Stimulated activated CD4-positive, alpha-beta T cell treated with anti-CD3 and anti-CD28 coated beads, Interleukin-1b, Interleukin-23, amount 100 ng/mL, for 1 hour (primary cell): ENCODE measurements at places on chromosomes 5 and 9.

DNA sequence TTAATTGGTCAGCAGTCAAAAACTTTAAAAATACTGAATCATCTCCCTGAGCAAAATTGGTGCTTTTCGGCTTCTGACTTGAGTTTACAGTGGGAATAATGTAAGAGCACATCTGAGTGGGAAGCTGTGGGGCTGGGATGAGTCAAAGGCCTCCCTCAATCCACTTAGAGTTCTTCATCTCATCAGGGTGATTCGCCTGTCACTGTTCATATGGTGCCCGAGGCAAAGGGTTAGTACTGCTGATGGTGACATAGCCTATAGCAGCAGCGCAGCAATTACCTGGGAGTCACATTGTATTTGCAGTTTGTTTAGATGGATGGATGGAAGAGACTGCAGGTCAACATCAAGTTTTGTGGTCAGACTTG, 113.8 kb upstream of the ZNF608 start:
- DNase-seq, result no peak

DNA sequence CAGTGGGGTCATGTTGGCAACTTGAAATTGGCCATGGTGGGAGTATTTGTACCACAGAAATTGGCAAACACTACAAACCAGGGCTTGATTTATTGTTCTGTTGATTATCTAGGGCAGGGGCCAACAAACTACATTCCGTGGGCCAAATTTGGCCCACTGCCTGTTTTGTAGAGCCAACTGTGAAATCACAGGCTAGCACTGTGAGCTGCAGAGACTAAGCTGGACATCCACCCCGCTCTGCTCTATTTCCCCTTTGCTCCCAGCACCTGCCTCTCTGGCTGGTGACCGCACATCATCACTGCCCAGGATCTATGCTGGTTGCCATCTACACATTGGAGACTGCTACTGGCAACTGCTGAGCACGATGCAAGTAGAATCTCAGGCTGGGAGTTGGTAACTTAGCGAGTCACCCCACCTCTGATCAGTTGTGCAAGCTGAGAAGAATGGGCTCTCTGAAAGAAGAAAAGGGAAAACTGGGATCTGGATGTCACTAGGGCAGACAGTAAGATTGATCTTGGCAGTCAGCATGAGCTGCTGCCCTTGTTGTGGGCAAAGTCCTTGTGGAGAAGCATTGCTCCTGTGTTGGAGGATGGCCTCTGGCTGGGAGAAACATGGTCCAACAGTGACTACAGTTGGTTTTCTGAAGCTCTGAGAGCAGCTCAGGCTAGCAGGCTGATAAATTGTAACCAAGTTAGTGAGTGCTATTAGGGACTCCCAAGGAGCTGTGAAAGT, 144.7 kb upstream of the RAD23B start:
- no peak for DNase-seq

GRCh38 chr5:10946050-10946449, 185.0 kb upstream of the DAP start:
- DNase-seq, result no peak

DNA sequence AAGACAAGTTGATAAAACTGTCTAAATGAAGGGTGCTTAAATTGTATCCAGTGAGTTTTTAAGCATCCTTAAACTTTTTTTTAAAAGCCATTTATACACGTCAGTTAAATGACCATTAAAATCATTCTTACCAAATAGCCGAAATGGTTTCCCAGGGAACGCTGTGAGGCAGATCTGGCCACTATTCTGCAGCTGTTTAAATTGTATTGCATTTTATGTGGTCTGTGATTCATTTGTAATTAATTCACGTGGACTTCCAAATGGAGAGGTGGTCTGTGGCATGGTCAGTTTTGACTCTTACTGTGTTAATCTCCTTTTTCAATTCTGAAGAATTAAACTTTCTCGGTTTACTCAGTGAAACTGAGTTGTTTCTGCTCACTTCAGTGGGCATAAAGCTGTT, 113.7 kb upstream of the OTULINL start:
- no peak for DNase-seq

DNA sequence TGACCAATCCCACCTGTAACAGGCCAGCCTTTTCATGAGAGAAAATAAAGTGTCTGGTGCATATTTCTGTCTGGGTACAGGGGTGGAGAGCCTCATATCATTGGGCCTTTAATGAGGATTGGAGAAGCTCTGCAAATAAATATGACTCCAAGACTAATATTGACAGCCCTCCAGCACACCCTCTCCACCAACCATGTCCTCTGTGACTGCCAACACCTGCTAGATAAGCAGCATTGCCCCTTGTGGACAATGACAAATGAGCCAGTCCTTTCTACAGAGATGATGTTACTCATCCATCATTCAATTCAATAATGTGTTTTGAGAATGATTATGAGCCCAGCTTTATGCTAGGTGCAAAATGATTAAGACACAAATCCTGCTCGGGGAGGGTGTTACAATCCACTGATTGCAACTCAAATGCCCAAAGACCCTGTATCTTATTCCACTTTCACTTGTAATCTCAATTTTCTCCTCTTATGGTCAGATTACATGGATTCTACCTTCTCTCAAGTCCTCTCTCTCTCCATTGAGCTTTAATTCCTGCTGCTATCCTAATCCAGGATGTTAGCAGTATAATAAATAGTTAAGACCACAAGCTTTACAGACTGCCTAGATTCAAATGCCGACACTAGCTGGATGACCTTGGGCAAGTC, 2.1 kb upstream of the GFRA3 start:
- DNase-seq, result no peak

DNA sequence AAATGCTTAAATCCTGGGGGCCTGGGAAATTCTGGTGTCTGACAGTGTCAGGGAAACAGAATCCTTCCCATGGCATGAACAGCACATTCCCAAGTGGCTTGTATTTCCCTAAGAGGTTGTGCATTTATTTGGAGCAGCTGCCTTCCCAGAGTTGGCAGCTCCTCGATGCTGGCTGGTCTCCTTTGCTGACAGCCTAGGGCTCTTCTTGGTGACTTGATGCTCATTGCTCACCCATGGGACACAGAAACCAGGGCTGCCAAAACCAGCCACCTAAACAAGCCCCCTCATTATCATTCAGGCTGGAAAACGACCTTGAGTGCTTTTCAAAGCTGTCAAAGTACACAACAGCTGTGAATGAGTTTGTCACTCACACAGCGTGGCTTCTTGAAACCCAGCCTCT, 24.2 kb downstream of the ENHO start:
- DNase-seq, result no peak

DNA sequence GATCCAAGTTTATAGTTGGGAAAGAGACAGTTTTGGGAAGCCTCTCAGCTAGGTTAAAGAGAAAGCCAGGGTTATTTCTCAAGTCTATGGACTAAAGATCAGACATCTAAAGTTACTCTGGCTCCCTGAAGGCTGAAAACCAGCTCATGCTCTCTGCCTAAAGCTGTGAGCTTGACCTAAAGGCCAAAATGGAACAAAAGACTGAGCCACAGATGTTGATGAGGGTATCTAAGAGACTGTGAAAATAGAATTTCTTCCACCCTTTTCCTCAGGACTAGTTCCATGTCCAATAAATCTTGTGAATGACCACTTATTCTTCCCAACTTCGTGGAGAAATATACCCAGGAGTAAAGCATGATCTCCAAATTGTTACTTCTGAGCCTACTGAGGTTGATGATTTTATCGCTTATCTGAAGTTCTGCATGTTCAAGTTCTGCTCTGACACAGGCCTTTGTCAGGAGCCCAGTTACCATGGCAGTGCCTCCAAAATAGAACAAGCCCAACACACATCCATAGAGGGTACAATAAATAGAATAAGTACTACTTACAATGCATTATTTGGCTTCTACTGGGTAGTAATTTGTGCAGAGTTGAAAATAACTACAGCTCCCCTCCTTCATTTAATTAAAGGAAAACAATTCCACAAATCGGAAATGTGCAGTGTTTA, 373.6 kb downstream of the NTRK2 start:
- DNase-seq, result no peak

- DNase-seq, result no peak
These were observed 72.0 kb upstream of the STXBP1 start for GRCh38 chr9:127539982-127540663.

DNA sequence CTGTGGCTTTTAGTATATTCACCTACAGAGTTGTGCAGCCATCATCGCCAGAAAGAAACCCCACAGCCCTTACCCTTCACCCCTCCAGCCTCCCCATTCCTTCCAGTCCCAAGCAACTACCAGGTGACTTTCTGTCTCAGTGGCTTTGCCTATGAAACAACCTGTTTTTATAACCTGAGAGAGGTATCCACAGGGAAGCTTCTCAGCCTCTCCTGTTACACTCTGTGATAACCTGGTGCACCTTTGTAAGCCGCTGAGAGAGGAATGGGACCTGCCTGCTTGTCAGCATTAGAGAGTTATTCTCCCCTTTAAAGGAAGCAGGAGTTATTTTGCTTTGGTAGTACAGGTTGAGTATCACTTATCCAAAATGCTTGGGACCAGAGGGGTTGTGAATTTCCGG, 93.6 kb downstream of the TRIO start:
- no peak for DNase-seq

GRCh38 chr5:1908931-1909330, 26.2 kb upstream of the IRX4 start:
- no peak for DNase-seq

- no peak for DNase-seq
These were observed 151.9 kb downstream of the NTRK2 start for GRCh38 chr9:84821431-84821830.

DNA sequence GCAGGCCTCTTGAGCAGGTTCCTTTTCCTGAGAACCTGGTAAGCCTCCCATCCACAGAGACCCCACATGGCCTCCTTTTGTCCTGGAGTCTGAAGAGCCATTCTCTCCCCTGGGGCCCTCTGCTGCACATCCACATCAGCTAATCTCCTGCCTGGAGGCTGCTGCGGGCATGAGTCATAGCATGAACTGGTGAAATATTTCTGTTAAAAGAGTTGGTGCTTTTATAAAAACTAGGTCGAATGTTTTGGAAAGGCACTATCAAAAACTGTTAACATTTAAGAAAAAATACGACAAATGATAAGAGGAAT, 399.4 kb downstream of the CTNND2 start:
- DNase-seq, result no peak

DNA sequence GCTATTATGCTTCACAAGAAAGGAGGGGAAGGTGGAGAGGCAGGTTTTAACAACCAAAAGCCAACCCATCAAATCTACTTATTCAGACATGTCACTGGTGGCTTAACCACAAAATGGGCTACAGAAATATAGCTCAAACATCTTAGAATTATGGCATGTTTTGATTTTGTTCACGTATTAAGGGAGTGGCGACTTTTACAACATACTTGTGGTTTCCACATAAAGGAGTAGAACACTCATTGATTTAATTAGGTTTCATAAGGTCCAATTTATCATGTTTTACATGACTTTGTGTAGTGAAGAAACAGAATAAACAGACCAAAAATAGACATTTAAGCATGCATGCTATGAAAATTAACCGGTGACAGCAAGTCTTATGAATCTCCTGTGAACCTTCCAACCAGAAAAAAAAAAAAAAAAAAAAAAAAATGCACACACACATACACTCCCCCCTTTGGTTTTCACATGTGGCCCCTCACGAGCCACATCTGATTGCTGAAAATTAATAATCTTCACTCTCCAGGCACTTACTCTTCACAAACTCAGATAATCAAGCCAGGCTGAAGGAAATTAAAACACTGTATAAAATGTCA, 5.4 kb downstream of the ZNF608 start:
- no peak for DNase-seq

GRCh38 chr5:80399526-80400239, 8.2 kb upstream of the ZFYVE16 start:
- DNase-seq, result no peak

GRCh38 chr9:35661756-35662350, 3.1 kb downstream of the ARHGEF39 start:
- no peak for DNase-seq

DNA sequence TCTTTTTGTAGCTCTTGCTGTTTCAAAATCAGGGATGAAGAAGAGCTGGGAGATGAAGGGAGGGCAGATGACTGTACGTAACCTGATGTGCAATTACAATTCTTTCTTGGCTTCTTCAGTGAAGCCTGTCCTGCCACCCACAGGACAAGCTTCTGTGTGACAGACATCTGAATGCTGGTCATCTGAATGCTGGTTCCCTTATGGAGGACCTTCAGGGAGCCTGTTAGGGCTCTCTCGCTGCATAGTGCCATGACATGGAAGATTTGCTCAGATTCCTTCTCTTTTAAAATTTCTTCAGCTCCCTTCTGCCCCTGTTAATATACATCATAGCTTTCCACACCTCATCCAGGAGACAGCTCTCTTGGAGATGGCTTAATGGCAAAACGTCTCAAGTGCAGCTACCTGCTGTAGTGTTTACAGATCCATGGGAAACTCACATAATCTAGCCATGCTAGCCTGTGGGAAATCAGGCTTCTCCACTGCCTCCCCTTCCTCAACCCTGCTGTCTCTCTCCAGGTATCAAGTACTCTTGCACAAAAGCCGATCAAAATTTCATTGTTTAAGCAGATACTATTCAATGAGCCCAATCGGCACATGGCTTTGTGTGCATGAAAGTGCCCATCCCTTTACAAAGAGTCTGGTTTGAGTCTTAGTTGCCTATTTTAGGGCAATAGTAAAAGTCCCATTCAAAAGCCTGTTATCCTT, 134.6 kb downstream of the RAB3C start:
- no peak for DNase-seq

DNA sequence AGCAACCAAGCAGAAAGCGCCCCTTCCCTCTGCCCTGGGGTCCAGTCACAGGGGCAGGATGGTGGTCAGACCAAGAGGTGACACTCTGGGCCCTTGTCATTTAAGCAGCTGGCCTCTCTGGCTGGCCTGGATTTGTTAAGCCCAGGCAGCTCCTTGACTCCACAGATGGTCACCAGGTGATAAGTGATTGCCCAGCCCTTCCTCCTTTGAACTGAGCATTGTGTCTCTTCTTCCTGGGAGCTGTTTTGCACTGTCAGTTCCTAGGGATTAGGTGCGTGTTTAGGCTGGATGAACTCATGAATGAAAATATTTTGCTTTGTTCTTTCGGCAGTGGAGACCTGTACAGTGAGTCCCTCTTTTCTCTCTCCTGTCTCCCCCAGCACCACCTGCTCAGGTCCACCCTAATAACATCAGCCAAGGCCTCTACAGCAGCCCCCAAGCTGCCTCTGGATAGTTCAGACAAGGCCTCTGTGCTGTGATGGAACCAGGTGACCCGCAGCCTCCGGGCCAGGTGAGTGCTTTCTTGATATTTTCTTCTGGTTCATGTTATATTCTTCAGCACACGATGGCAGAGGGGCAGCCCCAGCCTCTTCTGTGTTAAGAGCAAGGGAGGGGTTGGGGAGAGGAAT, 139.7 kb upstream of the PITX1 start:
- no peak for DNase-seq

- DNase-seq, result no peak
These were observed 106.6 kb downstream of the CD180 start for GRCh38 chr5:67090040-67090439.

GRCh38 chr5:65128226-65128625, 353.5 kb downstream of the ADAMTS6 start:
- no peak for DNase-seq

- DNase-seq, result no peak
These were observed 315.3 kb upstream of the PTGER4 start for GRCh38 chr5:40364441-40364840.

DNA sequence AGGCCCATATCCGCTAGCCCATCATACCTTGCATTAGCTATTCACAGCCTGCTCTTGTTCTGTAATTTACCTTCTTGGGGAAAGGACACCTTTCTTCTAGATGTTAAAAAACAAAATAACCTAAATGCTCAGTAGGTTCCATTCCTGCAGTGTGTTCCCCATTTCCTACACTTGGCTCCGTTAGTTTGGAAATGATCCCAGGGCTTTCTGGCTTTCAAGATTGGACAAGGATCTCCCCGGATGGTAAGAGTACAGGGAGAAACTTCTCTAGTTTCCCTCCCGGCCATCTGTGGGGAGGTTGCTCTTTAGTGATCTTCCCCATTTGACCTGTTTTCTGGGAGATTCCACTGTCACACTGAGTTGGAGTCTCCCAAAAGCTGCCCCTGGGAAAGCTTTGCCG, 27.3 kb upstream of the STC2 start:
- DNase-seq, result no peak
